CD4-positive, alpha-beta T cell treated with Interleukin-15 for 1 hour (primary cell): ENCODE measurements at places on chromosomes 4 and X.

DNA sequence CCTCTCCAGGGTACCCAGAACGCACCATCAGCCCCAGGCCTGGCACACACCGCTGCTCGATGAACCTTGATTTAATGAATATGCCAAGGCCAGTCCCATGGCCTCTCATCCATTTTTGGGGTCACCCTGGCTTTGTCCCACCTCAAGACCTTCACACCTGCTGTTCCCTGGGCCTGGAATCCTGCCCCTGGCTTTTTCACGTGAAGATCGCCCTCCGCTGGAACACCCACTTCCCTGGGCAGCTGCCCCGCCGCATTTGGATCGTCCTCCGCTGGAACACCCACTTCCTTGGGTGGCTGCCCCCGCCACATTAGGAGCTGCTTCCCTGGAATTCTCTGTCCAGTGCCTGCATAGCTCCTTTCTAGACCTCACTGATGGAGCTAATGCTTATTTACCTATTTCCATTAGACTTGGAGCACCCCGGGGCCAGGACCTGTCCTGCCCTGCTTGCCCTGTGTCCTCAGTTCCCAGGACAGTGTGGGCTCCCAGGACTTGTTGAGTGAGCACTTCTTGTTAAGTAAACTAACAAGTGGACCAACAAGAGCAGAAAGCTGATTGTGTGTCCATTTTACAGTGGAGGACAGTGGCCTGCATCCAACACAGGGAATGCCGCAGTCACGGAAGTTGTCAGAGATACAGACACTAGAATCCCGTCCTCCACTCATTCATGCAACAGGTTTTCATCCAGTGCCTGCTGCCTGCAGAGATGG is 12.5 kb downstream of the BLOC1S4 start:
- no peak for DNase-seq

DNA sequence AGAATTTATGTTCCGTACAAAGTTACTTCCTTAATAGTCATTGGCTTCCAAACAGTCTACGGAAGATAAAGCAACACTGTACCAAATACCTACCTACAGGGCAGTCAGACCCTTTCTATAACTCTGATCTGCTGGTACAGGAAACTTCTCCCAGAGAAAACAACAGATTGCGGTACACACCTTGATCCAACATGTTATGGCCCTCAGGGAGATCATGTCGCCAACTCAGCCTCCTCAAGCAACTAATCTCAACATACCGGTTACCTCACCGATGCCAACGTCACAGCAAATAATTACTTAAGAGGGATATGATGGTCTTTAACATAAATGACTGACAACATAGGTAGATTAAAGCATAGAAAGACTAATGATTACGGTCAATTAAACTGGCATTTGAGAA is 70.4 kb downstream of the RFC1 start:
- DNase-seq, result no peak

DNA sequence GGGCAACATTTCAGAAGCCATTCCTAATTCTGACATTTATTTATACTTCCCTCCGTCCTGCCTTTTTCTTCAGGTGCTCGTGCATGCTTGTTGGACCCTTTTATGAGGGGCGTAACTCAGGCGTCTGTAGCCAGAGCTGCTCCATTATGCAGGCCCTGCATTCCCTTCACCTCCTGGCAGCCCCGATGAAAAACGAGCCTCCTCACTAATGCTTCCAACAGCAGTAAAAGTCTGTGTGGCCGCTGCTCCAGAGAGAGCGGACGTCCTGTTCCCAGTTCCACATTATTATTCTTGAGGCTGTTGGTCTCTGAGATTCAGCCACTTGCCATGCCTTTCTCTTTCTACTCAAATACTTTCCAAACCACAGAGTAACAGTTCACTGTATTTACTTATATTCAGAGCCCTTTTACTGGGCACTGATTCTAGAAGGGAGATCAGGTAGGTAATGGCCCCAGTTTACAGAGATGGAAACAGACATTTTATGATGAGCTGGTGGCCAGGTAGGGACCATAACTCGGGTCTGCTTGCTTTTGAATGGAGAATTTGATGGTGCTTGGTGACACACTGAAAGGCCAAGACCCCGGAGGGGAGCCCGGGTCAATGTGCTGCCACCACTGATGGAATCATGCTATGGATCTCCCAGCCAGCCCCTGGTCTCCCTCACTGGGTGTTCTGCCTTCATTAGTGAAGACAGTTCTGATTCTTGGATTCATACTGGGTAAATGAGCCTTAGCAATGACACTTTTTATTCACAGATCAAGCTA is 101.0 kb downstream of the GATB start:
- no peak for DNase-seq

- DNase-seq, result no peak
These were observed 48.4 kb upstream of the RPS6KA3 start for GRCh38 chrX:20315140-20315539.

DNA sequence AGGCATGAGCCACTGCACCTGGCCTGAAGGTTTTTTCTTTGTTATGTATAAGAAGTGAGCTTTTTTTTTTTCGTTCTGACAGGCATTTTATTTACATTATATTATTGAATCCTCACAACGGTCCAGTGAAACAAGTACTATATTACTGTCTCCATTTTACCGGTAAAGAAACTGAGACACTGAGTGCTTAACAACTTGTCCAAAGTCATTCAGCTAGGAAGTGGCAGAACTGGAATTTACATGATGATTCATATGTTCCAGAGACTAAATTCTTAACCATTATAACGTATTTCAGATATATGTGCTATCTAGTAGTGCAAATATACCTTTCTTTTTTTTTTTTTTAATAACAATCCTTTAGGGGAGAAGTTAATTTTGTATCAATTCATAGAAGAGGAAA is 18.4 kb upstream of the SLC6A14 start:
- no peak for DNase-seq

DNA sequence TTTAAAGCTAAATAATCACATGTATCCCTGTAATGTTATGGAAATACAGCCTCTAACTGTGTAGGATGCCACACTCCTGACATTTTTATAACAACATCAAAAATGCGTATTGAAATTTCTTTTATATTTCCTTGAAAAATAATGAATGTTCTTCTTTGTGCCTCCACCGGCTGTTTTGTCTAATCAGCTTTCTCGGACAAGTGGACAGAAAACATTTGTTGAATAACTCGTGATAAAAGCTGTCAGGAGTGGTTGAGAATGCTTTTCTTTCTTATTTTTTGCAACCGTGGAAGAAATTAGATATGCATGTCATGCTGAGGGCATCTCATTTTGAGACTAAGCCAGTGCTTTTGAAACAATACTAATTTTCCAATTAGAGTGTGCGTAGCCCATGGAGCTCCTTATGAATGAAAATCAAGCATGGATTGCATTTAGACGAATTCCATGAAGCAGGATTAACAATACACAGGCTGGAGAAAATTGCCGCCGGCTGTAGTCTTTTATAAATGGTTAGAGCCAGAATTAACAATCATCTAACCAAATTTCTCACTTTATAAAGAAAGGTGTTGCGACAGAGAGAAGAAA is 614.5 kb upstream of the LCORL start:
- DNase-seq, result no peak

DNA sequence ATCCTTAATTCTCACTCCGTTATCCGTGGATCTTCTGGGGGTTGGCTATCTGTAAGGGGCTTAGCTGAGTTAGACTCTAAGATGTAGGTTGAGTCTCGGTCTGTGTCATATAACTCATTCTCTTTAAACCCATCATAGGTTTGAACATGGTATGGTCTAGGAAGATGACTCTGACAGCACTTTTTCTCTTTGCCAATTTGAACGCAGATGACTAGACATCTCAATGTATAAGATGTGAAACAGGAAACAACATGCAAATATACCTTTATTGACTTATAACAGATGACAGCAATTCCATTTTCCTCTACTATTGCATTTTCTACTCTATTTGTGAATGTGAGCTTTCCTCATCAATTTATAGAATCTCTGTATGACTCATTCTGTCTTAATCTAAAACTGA is 634.8 kb upstream of the MAGEB2 start:
- no peak for DNase-seq

DNA sequence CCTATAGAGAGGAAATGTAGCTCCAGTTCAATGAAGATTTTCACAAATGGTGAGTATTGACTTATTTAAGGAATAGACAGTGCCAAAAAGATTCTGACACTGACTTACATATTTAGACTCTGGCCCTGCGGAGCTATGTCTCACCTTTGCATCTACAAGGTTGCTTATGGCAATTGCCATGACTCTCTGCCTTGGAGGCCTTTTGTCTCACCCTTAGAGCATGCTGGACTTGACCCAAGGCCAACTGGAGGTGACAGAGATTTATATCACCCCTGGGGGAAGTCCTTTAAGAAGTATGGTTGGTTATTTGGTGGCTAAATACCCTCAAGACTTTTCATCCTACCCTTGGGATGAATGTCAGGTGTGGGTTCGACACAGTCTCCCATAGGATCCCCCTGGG is 4.5 kb upstream of the ETDC start:
- DNase-seq, result no peak

DNA sequence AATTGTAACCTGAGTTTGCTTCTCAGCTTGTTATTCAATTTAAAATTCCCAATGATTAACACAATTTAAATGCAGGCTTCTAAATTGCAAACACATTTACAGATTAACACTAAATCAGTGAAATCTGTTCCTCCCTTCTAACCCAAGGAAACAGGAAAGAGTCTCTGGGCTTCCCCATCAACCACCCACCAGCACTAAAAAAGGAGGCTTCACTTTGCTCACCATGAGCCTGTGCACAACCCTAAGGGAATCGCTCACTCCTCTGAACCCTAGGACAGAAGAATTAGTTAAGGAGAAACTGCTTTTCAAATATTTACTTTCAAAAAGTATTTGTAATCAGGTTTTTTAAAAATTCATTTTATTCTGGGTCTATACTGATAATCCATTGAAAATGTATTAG is 155.3 kb downstream of the COL25A1 start:
- DNase-seq, result no peak

DNA sequence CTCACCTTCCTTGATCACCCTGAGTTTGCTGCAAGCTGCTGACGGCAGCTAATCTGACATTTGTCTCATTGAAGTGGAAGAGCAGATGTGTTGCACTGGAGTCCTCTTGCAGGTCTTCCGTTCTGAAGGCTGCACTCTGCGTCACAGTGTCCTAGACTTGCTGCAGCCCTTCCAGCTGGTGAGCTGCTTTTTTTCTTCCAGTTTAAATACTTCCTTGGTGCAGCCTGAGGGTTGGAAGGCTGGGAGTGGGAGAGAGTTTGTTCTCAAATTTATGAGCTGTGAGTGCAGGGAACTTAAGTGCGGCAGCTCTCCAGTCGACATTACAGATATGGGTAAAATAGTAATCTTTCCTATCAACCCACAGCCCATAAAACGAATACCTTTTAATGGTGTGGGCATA is 303.6 kb upstream of the FAT1 start:
- no peak for DNase-seq

- no peak for DNase-seq
These were observed 36.6 kb downstream of the FAM114A1 start for GRCh38 chr4:38904090-38904666.

DNA sequence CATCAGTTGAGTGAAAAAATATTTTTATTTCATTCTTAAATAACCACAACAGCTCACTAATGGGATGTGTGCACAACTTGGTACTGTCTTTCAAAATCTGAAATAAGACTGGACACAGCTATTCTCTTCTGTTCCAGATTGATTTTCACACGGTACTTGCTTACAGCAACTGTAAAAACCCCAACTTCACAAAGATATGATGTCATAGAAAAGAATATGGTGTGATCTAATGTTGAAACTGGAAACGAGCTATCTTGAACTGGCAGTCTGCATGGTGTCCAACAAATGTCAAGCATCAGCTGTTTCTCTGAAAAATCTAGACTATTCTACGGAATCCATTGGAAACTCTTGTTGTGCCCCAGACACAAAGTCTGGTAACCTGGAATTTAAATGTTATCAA is 14.7 kb downstream of the HELQ start:
- no peak for DNase-seq

DNA sequence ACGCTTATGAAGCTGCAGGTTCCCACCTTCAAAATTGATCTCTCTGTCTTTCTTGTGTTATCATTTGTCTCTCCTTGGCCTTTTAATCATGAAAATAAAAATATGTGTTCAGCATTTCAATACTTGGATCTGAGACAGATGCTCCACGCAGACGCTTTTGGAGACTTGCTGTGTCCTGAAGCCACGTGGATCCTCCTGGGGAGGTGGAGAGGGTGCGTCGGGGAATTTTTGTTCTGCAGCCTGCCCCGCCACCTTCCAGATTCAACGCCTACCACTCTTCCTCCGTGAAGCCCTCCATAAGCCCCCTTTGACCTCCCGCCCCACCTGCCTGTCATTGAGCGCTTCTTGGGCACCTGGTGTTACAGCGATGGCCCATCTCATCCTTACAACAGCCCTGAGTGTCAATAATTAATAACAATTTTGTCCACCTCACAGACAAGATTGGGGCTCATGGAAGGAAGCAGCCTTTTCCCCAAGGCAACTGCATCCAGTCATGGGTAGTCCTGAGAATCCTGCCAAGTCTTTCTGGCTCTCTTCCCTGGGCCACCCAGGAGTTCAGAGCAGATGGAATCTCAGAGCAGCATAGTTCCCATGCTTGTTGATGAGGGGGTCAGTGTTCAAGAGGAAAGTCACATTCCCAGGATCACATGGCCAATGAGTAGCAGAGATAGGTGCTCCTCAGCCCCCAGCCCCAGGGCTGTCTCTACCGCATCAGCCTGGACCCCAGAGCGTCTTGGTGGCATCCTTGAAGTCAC is 172.6 kb upstream of the PSAPL1 start:
- no peak for DNase-seq
